ENCODE measurements at places on chromosomes 7 and 10.

GRCh38 chr7:70710011-70710480 lies 421.9 kb upstream of the GALNT17 start:
- DNase-seq, result peak; percentile 96

- DNase-seq, result peak; percentile 75
Observed at GRCh38 chr10:14611968-14612693, 162.6 kb downstream of the FAM107B start.

DNA sequence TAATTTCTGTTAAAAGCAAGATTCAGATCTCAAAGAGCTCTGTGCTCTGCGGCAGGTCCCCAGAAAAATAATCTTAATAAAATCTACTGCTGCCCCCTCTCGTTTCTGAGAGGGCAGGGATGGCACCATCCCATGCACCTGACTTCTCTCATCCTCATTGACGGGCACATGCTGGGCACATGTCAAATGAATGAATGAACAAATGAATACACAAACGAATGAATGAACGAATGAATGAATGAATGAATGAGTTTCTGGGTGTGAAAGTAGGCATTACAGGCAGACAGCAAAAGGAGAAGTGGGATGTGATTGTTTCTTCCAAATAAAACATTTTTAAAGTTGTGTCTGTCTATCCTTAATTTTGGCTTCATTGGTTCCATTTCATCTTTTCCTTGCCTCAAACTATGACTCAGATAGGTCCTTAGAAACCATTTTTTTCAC lies 398.1 kb upstream of the PRKCQ start:
- no peak for DNase-seq

GRCh38 chr10:131078131-131078881 lies 233.2 kb downstream of the TCERG1L start:
- no peak for DNase-seq

DNA sequence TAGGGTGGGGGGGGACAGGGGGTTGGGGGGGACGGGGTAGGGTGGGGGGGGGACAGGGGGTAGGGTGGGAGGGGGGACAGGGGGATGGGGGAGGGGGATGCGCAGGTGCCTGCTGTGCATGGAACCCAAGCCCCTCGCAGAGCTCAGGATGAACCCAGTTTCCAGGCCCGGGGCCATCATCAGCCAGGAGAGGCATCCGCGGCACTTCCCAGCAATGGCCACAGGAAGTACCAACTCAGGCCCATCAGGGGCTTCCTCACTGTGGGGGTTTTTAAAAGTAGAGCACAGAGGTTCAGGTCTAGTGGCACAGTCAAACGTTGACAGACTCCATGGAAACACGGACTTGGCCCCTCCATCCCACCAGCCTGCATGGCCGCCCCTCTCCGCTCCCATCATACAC lies 172.7 kb downstream of the DIP2C start:
- DNase-seq, result no peak

DNA sequence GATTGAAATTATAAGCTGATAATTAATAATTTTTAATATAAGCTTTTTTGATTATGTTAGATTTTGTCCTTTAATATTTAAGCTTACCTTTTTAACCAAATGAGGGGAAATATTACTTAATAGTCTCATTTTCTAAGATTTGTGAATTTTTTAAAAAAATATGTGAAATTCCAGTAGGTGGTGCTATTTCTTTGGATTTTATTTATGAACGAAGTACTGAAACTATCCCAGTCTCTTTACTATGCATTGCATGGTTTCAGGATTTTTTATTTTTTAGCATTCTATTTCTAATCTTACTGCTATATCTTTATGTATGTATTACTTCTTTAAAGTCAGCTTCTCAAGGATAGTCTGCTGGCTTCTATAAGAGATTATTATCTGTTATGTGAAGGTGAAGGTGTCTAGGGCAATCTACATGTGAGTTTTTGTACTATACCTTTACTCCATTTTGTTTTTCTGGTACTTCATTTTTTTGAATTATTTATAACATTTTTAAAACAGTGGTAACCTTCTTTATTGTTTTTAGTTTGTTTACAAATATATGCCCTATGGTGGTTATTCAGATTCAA lies 78.3 kb downstream of the ATRNL1 start:
- DNase-seq, result peak; percentile 6

GRCh38 chr7:4297165-4297917 lies 384.8 kb upstream of the FOXK1 start:
- DNase-seq, result no peak
